Stimulated activated CD8-positive, alpha-beta memory T cell treated with anti-CD3 and anti-CD28 coated beads, Interleukin-7, amount 100 ng/mL, for 1 hour (primary cell): ENCODE measurements at places on chromosomes 16 and 17.

DNA sequence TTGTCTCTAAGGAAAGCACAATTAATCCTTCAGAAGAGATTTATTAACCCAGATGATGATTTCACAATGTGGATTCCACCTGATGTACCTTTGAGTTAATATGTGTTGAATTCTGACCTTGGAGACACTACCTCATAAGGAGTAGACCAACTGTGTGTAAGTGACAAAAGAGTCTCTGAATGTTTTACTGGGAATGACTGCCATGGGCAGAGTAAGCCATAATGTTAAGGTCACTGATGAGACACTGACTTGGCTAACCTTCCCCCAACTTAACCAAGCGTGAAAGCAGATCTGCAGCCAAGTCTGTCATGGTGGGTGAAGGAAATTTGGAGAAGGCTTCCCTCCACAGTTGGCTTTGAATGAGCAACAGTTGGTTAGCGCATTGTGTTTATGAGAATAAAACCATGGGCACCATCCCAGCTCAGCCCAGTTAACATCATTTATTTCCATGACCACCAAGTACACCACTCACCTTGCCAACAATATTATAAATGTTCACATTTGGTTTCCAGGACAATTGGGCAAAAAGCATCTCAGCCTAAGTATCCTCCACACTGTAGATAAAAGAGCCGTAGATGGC, 618.5 kb downstream of the KCNJ2 start:
- DNase-seq = no peak

- DNase-seq = no peak
Measured at GRCh38 chr16:83581082-83581481, 226.7 kb upstream of the HSBP1 start.

DNA sequence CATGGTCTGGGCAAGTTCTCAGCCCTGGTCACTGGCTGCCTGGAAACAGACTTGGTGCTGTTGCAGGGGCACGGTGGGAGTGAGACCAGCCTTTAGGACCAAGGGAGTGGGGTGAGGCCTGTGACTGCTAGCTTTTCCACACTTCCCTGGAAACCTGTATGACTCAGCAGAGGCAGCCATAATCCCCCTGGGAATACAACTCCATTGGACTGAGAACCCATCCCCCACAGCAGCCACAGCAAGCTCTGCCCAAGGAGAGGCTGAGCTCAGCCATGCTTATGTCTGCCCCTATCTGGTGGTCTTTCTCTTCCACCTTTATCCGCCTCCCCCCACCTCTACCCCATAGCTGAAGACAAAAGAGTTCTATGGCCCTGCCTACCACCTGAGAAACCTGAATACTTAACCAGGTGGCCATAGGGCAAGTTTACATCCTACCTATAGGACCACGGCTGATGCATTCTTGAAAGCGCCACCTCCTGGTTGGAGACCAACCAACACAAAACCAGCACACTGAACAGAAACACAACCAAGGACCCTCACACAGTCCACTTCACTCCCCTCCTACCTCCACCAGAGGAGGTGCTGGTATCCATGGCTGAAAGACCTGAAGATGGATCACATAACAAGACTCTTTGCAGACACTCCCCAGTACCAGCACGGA, 816.2 kb upstream of the SOX9 start:
- DNase-seq = no peak

DNA sequence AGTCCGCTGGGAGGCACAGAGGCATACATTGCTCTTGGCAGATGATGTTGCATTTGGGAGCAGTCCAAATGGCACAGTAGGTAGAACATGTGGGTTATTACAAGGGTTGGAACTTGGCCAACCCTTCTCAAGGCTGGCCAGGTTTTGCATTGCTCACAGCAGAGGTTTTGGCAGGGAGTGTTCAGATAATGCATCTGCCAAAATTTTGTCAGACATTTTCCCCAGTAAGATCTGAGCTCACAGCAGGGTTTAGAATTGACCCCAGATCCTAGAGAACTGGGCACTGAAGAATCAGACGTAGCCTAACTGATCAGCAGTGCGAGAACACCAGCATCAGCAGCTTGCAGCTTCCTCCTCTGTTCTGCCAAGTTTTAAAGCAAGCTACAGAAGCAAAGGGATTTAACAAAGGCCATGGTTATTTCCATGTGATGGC, 468.8 kb upstream of the KIF2B start:
- DNase-seq = no peak

DNA sequence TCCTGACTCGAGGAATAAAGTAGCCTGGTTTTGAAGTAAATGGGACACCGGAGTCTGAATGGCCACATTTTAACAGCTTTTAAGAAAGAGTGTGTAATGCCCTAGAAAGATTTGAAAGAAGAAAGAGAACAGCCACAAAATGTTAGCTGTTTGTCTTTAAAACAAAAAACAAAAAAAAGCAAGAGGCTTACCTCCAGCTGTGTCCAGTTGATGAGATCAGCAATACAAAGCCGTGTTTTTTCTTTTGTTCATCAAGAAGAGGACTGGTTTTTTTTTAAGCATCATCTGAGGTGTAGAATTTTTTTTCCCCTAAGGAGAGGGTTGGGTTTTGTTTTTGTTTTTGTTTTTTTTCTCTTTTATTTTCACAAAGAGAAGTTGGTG, 58.8 kb downstream of the NKD1 start:
- no peak for DNase-seq

DNA sequence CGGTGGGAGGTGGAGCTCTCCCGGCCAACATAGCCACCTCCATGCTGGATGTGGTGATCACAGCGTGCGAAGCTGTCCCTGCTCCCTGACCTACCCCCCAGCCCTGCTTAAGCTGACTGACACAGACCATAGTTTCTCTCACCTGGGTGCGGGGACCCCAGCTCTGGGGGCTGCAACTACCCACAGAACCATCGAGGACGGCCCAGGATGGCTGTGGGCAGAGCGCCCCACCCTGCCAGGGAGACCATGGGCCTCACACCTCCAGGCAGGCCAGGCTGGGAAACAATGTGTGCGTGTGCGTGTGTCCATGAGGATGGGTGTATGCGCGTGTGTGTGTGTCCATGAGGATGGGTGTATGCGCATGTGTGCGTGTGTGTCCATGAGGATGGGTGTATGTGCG, 20.4 kb downstream of the BAHCC1 start:
- DNase-seq = no peak

- DNase-seq = no peak
Measured at GRCh38 chr16:3884398-3884797, 3.9 kb upstream of the CREBBP start.

DNA sequence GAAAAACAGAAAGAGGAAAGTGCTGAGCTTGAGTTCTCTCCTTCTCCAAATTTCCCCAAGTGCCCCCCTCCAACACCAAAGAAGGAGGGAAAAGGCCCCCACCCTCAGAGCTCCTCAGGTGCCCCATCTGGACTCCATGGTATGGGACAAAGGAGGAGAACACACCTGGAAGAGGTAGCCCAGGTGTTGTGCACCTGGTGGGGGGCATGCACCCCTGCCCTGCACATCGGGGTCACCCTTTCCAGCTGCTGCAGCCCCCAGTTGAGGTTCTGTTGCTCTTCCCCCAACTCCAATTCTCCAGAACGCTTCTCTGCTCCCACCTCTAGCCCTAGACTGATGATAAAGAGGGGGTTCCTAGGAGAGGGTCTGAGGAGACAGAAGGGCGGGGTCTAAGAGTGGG, 3.0 kb upstream of the COL1A1 start:
- DNase-seq = no peak

DNA sequence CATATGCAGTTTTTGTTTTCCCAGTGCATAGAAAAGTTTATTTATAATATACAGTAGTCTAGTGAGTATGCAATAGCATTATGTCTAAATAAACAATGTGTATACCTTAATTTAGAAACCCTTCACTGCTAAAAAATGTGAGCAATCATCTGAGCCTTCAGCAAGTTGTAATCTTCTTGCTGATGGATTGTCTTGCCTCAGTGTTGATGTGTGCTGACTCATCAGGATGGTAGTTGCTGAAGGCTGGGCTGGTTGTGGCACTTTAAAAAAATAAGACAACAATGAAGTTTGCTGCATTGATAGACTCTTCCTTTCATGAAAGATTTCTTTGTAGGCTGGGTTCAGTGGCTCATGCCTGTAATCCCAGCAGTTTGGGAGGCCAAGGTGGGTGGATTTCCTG, 13.9 kb upstream of the CAPNS2 start:
- DNase-seq = no peak

- no peak for DNase-seq
Measured at GRCh38 chr17:79146562-79146961, 71.9 kb downstream of the ENGASE start.

DNA sequence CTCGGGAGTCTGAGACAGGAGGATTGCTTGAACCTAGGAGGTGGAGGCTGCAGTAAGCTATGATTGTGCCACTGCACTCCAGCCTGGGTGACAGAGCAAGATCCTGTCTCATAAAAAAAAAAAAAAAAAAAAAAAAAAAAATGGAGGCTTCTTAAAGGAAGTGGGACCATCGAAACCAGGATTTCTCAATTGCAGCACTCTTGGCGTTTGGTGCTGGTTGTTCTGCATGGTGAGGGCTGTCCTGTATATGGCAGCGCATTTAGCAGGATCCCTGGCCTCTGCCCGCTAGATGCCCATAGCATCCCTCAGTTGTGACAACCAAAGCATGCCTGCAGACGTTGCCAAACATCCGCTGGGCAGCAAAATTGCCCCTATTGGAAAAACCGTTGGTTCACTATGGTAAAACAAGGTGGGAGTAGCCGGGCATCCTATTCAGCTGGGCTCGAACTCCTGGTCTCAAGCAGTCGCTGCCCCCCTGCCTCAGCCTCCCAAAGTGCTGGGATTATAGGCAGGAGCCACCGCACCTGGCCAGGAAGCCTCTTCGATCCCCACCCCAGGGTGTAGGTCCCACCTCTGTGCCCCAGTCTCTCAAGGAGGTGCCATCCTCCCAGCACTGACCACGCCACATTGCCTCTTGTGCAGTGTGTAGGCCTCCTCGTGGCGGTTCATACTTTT, 6.5 kb upstream of the NPIPB7 start:
- no peak for DNase-seq

DNA sequence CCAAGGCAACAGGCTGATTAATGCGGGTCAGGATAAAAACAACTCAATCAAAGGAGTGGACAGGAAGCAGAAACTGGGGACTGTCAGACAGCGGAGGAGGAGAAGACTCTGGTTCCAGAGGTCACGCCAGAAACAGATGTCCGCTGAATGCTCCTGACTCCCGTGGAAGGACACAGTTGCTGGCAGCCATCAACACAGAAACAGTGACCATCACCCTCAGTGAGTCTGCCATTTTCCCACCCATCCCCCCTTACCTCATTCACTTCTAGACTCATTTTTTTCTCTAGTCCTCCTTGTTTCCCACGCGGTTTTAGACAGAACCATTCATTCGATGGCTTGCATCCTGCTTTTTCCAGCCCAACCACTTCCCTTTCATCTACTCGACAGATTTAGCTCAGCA, 40.9 kb downstream of the DHRS7C start:
- DNase-seq = no peak

DNA sequence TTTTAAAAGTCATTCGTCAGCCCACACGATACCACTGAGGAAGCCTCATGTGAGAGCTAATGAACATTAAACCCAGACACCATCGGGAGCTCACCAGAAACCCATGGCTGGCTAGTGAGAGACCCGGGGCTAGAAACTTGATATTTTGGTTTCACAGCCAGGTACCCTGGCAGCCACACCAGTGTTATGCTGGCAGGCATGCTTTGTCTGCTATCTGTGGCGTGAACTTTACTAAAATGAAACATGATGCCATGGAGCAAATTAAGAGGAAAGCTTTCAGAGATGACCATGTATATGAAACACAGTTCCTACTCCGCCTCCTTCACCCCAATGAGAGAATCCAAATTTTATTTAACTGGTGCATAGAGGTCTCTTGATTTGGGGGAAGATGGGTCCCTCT, 291.2 kb downstream of the IRX3 start:
- DNase-seq = no peak

DNA sequence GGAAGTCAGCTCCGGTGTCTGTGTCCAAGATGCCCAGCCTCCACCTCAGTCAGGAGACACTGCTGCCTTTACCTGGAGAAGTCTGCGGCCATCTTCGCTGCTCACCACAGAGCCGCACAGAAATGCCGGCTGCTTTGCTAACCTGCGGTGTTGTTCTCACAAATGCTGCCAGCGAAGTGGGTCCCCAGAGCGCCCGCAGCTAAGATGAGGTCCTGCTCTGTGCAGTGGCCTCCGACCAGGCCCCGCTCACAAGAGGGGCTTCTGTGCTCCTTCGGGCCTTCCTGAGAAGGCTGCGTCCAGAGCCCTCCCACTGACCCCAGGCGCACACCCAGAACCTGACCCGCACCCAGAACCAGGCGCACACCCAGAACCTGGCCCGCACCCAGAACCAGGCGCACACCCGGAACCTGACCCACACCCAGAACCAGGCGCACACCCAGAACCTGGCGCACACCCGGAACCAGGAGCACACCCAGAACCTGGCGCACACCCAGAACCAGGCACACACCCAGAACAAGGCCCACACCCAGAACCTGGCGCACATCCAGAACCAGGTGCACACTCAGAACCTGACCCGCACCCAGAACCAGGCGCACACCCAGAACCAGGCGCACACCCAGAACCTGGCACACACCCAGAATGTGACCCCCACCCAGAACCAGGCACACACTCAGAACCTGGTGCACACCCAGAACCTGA, 51.5 kb upstream of the FASN start:
- DNase-seq = no peak
